ENCODE measurements at places on chromosomes 11 and 22. TPM values are rescaled to one million over a fixed set of nuclear protein-coding genes. Genes with fewer than 3 reads are reported as not detected.

BBOX1 gene
- not detected for total RNA-seq

AQP11 gene
- 0.75 TPM for total RNA-seq

KDM4E gene
- total RNA-seq, result not detected

MUC5AC gene
- not detected for total RNA-seq

NNMT gene
- total RNA-seq, result 470 TPM

MMP13 gene
- total RNA-seq, result not detected

CPT1A gene
- 14.0 TPM for total RNA-seq

EHF gene
- 45.8 TPM for total RNA-seq

OR5P2 gene
- not detected for total RNA-seq

TBX1 gene
- not detected for total RNA-seq

CD3E gene
- total RNA-seq, result not detected

WNT7B gene
- 15.3 TPM for total RNA-seq

KDM4D gene
- total RNA-seq, result 2.7 TPM

TSGA10IP gene
- total RNA-seq, result not detected

OPCML gene
- under 0.01 TPM for total RNA-seq

OR51B2 gene
- total RNA-seq, result not detected
